Temporal lobe (tissue), 4 donors: ENCODE measurements at places on chromosomes 11 and 22. TPM values are rescaled to one million over a fixed set of nuclear protein-coding genes. Genes with fewer than 3 reads are reported as not detected.

Gene MS4A12
- total RNA-seq, result not detected

Gene MMP12
- total RNA-seq, result not detected

Gene OR51B4
- not detected for total RNA-seq

Gene MISFA
- total RNA-seq, result 0.74 TPM

Gene FIBIN
- 4.4 TPM for total RNA-seq

Gene RAB36
- total RNA-seq, result 4.9 TPM

Gene SEC14L6
- 0.49 TPM for total RNA-seq

Gene GAB2
- 19.9 TPM for total RNA-seq

Gene CD6
- 0.74 TPM for total RNA-seq

Gene TNKS1BP1
- 13.5 TPM for total RNA-seq

Gene MPST
- 15.7 TPM for total RNA-seq

Gene RAB30
- total RNA-seq, result 42.0 TPM

Gene PRSS23
- total RNA-seq, result 19.9 TPM

Gene MAPK8IP2
- total RNA-seq, result 70.3 TPM

Gene SLC35F2
- total RNA-seq, result 30.7 TPM
